NCI-H2029 treated with DMSO at 0.1 percent for 48 hours (cell line): ENCODE measurements at places on chromosomes 1 and 21.

- DNase-seq, result no peak
Observed at GRCh38 chr1:182129398-182129797, 67.9 kb upstream of the ZNF648 start.

DNA sequence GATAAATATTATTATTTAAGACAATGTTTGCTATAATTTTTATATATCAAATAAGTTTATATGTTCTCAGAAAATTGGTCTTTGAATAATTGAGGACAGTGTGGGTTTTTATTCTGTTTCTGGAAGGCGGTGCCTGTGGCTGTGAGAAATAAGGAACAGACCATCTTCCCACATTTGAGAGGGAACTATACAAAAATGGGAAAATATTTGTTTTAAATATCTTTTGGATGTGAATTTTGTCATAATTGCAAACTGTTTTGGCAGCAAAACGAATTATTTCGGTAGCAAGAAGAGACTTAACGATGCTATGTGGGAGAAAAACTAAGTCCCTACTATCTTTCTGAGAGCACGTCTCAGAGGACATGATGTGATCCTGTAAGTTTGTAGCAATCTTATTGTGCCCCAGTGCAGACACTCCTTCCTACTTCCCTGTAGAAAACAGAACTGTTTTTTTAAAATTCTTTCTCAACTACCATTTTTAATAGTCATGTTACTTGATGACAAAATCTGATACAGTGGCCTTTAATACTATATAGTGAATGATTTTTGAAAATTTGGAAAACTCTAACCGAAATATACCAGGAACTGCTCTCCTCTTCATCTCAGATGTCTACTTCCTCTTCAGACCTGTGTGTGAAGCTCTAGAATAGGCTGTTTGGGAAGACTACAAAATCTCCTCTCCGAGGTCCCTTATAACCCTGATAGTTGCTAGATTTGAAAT, 25.4 kb downstream of the PTPRC start:
- no peak for DNase-seq

- no peak for DNase-seq
Observed at GRCh38 chr1:192810253-192810880, 1.5 kb downstream of the RGS2 start.

GRCh38 chr1:19981507-19982312, 2.3 kb upstream of the PLA2G2A start:
- DNase-seq, result no peak

DNA sequence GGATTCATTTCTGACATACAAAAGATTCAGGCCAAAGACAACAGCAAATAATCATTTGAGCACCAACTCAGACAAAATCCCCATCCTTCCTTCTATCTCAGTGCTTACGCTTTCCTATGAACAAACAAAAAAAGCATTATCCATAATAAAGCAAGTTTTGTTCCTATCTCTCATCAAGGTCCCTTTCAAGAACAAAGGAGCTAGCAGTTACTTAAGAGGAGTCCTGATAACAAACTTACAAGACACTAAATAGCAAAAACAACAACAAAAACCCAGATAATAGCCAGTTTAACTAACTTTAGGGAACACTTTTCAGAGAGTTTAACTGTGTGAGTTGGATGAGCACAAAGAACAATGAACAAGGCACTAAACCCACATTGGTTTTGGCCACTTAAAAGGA, 10.5 kb downstream of the EVI5 start:
- no peak for DNase-seq

GRCh38 chr21:27108228-27108627, 141.3 kb upstream of the ADAMTS5 start:
- no peak for DNase-seq

DNA sequence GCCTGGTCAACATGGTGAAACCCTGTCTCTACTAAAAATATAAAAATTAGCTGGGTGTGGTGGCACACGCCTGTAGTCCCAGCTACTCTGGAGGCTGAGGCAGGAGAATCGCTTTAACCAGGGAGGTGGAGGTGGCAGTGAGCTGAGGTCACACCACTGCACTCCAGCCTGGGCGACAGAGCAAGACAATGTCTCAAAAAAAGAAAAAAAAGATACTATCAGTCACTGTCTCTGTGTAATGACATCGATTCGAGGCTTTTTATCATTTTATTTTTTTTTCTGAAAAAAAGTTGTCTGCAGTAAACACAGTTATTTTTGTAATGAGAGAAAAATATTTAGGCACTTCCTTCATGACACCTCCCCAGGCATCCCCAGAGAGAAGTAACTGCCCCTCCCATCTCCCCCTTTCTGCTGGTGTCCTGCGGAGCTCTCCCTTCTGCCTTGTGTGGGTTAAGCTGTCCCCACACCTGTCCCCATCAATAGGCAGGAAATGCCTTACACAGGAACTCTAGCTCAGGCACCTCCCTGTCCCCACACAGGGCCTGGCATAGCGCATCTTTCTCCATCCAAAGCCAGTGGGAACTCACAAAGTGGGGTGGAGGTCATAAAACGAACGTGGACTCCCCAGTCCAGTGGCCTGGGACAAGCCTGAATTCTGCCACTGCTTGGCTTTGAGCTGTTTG, 132.0 kb downstream of the SYF2 start:
- DNase-seq, result no peak

- DNase-seq, result no peak
Observed at GRCh38 chr1:210582205-210582970, 253.7 kb downstream of the HHAT start.
